ENCODE measurements at places on chromosomes 6 and 20.

- DNase-seq, result no peak
Observed at GRCh38 chr6:107634324-107635056, 144.6 kb downstream of the SOBP start.

GRCh38 chr6:155472886-155473285, 17.2 kb upstream of the NOX3 start:
- DNase-seq, result no peak

GRCh38 chr6:121748376-121748775, 312.9 kb downstream of the GJA1 start:
- no peak for DNase-seq

- no peak for DNase-seq
Observed at GRCh38 chr6:54096811-54097210, 14.4 kb upstream of the MLIP start.

DNA sequence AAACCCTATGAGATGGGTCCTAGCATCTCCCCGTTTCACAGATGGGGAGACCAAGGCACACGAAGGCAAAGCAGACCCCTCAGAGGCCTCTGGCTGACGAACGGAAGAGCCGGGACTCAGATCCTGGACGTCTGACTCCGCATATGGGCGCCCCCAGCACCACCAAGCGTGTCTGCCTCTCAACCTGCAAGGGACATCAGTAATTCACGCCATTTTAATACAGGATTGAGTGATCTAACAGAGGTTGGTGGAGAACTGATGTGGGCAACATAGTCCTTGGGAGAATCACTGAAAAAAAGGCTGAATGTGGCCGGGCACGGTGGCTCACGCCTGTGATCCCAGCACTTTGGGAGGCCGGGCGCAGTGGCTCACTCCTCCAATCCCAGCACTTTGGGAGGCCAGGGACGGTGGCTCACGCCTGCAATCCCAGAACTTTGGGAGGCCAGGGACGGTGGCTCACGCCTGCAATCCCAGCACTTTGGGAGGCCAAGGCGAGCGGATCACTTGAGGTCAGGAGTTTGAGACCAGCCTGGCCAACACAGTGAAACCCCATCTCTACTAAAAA, 206.6 kb downstream of the DLL1 start:
- no peak for DNase-seq

All from NCI-H1105 treated with DMSO at 0.1 percent for 48 hours (cell line).